Mesenteric fat pad (tissue), 1 donor: ENCODE measurements at places on chromosomes 5 and 9. TPM values are rescaled to one million over a fixed set of nuclear protein-coding genes. Genes with fewer than 3 reads are reported as not detected.

The ISL1 gene
- 0.29 TPM for total RNA-seq

The IFNE gene
- total RNA-seq: not detected

The RNF208 gene
- 5.9 TPM for total RNA-seq

The AK1 gene
- total RNA-seq: 68.3 TPM

The ADAMTSL1 gene
- 3.4 TPM for total RNA-seq

The ARID3C gene
- total RNA-seq: not detected

The SMIM33 gene
- not detected for total RNA-seq

The GPRIN1 gene
- 1.3 TPM for total RNA-seq

The MSX2 gene
- 1.8 TPM for total RNA-seq

The ABCA2 gene
- total RNA-seq: 47.2 TPM

The ADAMTSL2 gene
- 2.5 TPM for total RNA-seq

The HBEGF gene
- 48.5 TPM for total RNA-seq

The DHX29 gene
- total RNA-seq: 28.3 TPM

The MLANA gene
- not detected for total RNA-seq

The CCDC171 gene
- total RNA-seq: 0.87 TPM

The KIF12 gene
- total RNA-seq: 0.84 TPM

The TAF11L5 gene
- total RNA-seq: not detected

The CTXN3 gene
- total RNA-seq: not detected

The DTWD2 gene
- total RNA-seq: 5.7 TPM

The BTNL3 gene
- total RNA-seq: 0.29 TPM

The PDGFRB gene
- total RNA-seq: 201 TPM

The SCAI gene
- 6.4 TPM for total RNA-seq

The WNT8A gene
- not detected for total RNA-seq

The PELO gene
- 36.7 TPM for total RNA-seq

The GAS1 gene
- total RNA-seq: 91.5 TPM

The SVEP1 gene
- 359 TPM for total RNA-seq

The C9orf153 gene
- 0.55 TPM for total RNA-seq
